Fibroblast of skin of right biceps (primary cell): ENCODE measurements at places on chromosomes 1 and 21.
A peak's percentile ranks its signal among the peaks of the same experiment; 100 is the strongest.

- no peak for DNase-seq
Observed at GRCh38 chr1:100565937-100566699, 28.2 kb downstream of the GPR88 start.

DNA sequence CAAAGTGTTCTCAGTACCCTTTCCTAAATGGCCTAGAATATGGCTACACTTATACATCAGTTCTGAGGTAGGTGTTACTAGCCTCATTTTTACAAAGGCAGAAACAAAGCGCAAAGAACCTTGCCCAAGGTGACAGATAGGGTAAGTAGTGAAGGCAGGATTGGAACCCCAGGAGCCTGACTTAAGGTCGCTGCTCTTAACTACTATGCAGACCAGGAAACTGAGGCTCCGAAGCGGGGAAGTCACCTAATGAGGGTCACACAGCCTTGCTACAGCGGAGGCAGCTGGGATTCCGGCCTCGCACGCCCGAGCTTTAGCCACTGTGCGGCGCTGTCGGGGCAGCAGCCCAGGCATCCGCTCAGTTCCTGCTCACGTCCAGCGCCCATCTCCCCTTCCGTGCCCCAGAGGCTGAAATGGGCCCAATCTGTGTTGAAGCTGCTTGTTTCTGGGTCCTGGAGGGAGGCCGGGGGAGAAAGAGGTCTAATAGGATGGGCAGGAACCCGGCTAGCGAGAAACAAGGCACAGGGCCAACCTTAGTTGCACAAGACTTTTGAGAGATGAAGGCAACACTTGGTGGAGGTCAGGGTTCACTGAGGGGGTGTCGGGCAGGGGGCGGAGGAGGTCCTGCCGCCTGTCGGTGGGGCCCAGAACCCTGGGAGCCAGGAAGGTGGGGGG lies 1.4 kb upstream of the FOXD2 start:
- DNase-seq = peak; percentile 53

DNA sequence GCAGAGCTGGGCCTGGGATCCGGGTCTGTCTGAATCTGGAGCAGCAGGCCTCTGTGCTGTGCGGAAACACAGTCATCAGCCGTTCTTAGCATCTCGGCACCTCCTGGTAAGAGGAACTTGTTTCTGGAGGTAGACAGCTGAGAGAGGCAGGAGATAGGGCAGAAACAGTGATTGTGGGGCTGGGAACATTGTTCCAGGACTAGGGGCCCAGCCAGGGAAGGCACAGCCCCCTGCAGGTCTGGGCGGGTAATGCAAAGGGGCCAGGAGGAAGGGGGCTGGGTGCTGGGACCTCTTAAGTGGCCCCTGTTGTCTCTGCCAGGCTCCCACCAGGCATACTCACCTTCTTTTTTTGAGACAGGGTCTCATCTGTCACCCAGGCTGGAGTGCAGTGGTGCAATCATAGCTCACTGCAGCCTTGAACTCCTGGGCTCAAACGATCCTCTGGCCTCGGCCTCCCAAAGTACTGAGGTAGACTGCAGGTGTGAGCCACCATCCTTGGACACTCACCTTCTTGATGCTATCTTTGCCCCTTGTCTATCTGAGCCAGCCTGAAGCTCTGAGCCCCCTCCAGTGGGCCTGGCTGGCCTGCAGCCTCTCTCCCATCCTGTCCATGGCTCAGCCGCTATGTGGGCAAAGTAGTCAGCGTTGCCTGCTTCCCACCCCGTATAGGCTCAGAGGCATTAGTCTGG lies 134.3 kb upstream of the ZBTB40 start:
- DNase-seq = no peak

DNA sequence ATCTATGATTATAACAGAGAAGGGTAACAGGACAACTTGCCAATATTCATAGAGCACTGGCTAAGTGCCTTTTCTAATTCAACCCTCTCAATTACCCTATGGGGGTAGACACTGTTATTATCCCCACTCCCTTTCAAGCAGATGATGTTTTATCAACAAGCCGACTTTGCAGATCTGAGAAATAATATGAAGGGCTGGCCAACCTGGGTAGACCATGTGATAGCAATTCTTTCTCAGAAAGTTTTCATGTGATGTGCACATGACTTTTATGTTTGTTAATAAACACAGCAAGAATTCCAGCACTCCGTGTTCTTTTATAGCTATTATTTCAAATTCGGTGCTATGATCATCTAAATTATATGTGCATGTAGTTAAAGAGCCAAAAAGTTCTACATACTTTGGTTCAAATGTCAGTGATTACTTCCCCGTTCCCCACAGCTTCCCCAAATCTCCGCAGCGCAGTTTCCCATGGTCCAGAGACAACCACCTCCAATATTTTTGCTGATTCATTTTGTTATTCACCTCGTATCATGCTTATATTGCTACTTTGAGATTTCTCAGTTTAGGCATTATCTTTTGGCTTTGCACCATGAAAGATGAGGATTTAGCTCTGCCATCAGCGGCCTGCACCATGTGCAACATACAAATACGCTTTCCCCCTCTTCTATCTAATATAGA lies 96.7 kb upstream of the GADD45A start:
- no peak for DNase-seq

DNA sequence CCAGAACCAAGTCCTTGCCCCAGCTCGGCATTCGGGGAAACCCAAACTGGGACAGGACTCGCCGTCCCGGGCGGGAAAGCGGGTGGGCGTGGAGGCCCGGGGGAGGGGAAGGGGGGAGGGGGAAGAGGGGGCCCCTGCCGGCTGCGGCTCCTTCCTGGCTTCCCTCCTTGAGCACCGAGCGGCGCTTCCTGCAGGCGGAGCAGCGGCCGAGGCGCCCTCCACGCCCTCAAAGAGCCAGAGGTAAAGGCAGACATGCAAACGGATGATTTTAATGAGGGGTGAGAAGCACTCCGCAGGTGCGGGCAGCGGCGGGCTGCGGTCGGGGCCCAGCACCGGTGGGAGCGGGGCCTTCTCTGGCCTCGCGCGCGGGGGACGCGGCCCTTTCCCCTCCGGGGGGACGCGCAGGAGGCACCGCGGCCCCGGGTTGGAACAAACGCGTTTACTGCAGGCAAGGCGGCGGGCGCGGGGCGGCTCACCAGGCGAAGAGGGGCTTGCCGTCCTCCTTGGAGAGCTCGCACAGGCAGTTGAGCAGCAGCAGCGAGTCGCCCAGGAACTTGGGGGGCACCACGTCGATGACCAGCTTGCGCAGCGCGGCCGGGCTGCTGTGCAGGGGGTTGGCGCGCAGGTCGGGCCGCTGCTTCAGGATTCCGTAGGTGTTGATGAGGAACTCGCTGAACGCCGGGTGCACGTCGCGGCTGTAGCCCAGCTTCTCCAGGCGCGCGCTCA lies 5.7 kb upstream of the FTCD start:
- no peak for DNase-seq

GRCh38 chr1:3807769-3808168 lies 11.5 kb upstream of the LRRC47 start:
- DNase-seq = no peak

- no peak for DNase-seq
Observed at GRCh38 chr1:161137881-161138280, 5.4 kb upstream of the DEDD start.

GRCh38 chr1:55970526-55971110 lies 608.7 kb downstream of the PLPP3 start:
- peak; percentile 76 for DNase-seq

GRCh38 chr1:97254731-97255463 lies 533.3 kb downstream of the PTBP2 start:
- DNase-seq = peak; percentile 3
